ENCODE measurements at places on chromosomes 4 and X.

DNA sequence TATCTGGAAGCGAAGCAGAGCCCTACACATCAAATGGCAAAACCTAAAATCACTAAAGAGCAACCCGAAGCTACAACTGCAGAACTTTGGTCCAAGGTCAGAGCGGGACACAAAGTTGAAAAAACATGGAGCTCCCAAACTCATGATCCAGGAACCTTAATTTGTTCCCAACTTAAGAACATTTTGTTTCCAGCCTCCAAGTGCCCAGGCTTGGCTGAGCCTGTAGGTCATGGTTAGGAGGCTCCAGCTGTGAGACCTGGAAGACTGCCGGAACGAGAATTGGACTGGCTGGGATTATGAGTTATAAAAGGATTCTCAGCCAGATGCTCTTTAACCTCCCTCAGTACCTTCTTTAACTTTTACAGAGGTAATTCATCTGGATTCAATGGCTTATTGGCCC, 349.1 kb upstream of the DDX53 start:
- DNase-seq: no peak

DNA sequence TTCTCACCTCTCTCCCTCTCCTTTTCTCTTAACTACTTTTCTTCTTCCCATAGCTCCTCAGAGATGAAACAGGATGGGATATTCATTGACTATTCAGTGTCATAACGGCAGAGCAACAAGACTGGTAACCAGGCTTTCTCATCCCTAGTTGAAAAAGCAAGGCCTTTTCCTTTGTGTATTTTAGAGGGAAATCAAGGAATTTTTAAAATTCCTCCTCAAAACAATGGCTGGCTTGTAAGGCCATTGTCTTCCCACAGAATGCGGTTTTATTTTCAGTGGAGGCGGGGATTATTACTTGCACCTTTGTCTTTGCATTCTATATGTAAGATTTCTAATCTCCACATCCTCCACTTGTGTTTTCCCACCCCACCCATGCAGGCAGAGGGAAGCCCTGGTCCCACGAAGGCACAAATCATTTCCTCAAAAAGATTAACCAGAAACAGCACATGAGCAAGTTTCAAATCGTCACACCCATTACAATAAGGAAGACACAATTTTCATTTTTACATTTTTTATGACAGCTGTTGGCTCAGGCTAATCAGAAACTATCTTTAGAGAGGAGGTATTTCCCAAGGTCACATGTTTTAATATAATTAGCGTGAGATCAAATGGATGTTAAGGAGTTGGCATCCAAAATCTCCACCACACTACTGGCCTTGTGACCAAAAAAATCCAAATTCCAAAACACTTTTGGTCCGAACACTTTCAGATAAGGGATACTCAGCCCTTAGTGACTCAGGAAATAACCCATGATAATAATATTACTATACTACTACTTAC, 53.0 kb upstream of the KDR start:
- DNase-seq: no peak

DNA sequence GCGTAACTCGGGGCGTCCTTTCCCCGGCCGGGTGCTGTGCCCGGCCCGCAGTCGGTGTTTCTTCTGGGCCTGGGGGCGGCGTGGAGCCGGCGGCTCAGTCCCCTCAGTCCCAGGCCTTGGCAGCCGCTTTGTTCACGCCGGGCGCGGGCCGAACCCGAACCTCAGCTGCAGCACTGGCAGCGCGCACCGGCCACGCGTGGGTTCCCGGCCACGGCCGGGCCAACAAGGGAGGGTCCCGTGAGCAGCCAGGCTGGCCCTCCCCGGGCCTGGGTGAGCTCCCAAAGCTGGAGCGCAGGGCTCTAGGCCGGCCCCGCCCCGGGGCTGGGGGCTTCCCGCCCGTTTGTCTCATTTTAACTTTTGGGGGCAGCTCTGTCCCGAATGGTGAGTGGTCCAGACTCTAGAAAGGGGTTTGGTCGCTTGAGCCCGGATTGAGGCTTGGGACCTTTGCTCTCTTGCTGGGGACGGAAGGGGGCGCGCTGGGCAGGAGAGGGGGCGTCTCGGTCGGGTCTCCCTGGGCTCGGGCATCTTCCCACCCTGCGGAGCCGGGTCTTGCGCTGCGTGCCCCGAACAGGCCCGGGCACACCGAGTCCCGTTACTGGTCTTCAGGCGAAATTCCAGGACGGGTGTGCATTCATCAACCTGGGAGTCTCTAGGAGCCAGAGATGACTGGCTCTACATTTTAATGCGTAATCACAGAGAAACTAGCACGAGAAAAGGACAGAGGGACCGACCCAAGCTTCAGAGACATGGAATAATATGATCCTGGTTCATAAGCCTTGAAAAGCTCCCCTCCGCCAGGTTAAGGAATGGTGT, 177.1 kb downstream of the CBR4 start:
- DNase-seq: peak; percentile 11

- DNase-seq: peak; percentile 11
Observed at GRCh38 chrX:102067966-102068723, 57.3 kb upstream of the TCEAL2 start.

DNA sequence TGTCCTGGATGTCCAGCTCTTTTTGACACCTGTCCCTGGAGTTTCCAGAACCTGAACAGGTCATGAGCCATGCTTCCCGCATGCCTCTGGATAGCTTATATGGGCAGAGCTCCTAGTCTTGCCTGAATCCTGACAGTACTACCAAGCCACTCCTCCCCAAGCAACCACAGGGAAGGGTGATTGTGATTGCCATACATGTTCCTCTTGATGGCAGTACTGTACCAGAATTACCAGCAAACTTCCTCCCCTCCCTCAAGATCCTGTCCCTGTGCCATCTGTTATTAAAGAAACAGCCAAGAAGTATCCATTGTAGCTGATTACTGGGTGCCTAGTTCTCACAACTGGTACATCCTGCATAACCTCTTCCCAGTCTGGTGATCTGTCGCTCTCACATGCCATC, 264.3 kb upstream of the AGTR2 start:
- no peak for DNase-seq

DNA sequence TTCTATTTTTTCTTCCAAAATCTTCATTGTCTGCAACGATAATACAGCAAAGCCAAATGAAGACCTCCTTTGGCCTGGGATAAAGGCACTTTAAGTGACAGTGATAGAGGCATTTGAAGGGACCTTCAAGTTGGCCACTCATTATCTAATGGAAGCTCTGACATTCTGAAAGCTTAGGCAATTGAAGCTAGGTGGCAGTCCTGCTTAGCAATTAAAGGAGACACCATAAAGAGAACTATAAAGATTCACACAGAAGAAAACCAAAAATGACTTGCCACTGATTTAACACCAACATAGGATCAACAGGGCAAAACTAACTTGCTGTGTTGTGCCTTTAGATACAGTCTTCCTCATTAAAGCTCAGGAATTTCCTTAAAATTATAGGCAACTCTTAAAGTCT, 103.3 kb upstream of the TSPAN7 start:
- no peak for DNase-seq

GRCh38 chrX:150038986-150039599, 100.8 kb upstream of the EOLA2 start:
- no peak for DNase-seq

- DNase-seq: no peak
Observed at GRCh38 chrX:39480963-39481362, 616.8 kb downstream of the BCOR start.

- DNase-seq: no peak
Observed at GRCh38 chr4:47451657-47452056, 11.8 kb downstream of the COMMD8 start.

GRCh38 chr4:73922766-73923630, 53.8 kb downstream of the CXCL1 start:
- no peak for DNase-seq

GRCh38 chr4:154741131-154741665, 2.6 kb upstream of the LRAT start:
- DNase-seq: no peak

DNA sequence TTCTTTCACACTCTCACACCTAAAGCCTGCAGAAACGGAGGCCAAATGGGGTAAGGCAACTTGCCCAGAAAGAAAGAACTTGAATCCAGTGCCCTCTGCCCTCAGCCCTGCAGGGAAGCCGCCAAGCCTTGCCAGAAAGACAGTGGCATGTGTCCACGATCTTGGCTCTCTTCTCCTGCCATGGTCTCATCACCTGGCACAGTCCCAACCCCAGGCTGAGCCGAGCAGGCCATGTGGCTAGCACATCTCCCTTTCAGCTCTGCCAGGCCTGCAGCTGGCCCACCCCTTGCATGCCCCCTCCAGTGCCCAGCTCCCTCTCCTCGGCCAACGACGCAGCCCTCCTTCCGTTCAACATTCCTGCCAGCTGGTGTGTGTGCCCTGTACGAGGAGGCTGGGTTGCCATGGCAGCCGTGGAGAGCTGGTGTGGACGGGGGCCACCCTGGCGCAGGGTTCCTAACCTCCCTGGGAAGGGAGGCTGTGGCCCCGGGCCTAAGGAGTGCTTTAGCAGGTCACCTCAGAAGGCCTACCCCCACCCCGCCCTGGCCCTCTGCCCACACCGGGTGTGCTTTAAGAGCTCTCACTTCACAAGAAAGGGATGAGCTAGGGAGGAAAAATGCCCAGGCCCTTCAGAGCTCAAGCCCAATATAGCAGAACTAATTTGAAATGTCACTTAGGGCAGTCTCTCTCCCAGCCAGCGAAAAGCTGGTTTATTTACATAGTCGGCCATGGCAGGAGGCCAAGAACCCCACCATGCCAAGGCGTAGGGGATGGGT, 73.0 kb upstream of the PJA1 start:
- no peak for DNase-seq

- DNase-seq: peak; percentile 72
Observed at GRCh38 chrX:135295238-135295943, 13.9 kb upstream of the ETDC start.

GRCh38 chr4:147578051-147578476, 39.1 kb upstream of the TMEM184C start:
- DNase-seq: no peak

GRCh38 chrX:15321447-15321846, 6.0 kb upstream of the ASB11 start:
- DNase-seq: no peak

- DNase-seq: no peak
Observed at GRCh38 chr4:122689972-122690371, 42.5 kb upstream of the BBS12 start.

DNA sequence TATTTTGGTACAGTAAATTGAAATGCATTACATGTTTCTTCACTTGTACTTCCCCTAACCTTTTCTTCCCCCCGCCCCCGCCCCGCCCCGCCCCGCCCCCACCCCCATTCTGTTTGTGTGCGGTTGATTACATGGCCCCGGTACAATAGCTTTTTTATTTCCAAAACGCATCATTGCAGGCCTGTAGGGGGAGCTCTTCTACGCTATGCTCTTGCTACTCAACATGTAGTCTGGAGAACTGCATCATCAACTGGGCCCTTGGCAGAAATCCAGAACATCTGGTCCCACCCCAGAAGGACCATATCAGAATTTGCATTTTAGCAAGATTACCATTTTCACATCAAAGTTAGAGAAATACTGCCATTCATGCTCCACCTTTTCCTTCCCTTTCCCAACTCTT, 333.3 kb upstream of the DDX53 start:
- no peak for DNase-seq

- no peak for DNase-seq
Observed at GRCh38 chrX:13371186-13371585, 51.3 kb upstream of the ATXN3L start.

DNA sequence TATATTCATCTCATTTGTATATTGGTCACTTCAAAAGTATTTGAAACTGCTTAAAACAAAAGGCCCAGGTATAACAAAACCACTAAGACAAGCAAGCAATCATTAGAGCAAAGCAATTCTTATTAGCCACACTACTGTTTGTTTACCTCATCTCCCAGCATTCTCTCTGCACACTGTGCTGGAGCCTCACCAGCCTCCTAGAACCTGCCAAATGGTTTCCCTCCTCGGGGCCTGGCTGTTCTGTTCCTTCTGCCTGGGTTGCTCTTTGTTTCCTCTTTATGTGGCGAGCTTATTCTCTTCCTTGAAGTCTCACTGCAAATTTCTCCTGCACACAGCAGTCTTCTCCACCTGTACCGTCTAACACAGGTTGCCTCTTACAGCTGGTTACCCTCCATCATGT, 67.5 kb upstream of the MND1 start:
- no peak for DNase-seq

GRCh38 chr4:27720010-27720766, 859.5 kb downstream of the STIM2 start:
- no peak for DNase-seq

DNA sequence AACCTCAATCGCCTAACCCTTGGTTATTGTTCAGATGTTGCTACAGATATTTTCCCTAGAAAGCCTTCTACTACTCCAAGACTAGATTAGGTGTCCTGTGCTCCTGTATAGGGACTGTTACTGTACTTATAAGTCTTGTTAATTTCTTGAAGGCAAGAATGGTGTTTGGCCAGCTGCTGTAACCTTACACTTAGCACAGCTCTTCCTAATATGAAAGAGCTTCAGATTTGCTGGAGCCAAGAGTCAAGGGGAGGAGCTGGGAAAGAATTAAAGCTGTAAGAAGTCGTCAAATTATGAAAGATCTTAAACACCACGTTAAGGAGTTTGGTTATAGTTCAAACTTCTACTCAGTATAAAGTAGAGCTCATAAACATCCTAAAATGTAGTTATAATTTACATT, 245.9 kb upstream of the TLL1 start:
- DNase-seq: no peak

GRCh38 chr4:169410839-169411770, 140.3 kb upstream of the SH3RF1 start:
- DNase-seq: peak; percentile 21

DNA sequence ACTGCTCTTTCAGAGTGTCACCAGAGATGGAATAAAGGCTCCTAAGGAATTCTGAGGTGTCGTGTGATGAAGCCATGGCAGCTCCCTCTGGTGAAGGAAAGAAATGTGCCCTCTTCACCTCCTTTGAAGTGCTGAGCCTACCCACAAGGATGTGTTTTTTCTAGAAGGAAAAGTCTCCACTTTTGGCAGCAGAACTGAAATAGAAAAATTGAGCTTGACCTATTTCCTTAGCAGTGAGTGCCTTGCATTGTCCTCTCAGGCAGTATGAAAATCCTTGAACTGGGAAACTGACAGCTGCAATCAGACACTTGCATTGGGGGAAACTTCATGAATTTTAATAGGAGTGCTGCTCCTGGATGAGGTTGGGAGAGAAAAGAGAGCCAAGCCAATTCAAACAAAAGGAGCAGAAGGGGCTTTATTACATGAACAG, 95.2 kb downstream of the DCLK2 start:
- no peak for DNase-seq

DNA sequence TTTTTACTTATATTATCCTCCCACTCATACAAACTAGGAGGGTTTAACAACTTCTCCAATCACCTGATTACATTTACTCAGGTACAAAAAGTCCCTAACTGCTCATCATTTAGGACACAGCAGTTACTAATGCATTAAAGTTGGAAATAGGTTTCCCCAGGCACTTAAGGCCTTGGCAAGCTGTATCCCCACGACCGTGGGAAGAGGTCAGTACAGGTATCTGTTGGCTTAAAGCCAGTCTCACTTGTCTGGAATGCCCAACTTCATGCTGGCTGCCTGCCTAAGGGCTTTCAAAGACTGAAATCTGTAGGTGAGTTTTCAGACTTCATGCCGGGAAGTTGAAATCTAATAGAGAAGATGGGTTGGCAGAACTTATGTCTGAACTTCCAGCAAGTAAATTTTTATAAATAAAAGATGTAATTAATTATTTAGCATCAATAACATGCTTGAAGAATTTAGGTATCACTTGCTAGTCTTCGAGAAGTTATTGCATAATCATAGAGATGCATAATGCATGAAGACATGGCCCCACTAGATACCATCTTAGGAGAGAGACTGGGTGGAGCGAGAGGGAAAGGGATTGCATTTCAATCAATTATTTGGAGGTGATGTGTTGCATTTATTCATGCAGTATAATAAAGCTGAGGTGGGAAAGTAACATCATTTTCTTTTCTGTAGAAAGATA, 54.2 kb downstream of the SCD5 start:
- no peak for DNase-seq

- DNase-seq: no peak
Observed at GRCh38 chr4:137370679-137371078, 161.6 kb downstream of the PCDH18 start.

Measured in activated naive CD4-positive, alpha-beta T cell treated with anti-CD3 and anti-CD28 coated beads, Interleukin-2, amount 50 U/mL, for 16 hours (primary cell).